ENCODE measurements at places on chromosomes 11 and 22.

DNA sequence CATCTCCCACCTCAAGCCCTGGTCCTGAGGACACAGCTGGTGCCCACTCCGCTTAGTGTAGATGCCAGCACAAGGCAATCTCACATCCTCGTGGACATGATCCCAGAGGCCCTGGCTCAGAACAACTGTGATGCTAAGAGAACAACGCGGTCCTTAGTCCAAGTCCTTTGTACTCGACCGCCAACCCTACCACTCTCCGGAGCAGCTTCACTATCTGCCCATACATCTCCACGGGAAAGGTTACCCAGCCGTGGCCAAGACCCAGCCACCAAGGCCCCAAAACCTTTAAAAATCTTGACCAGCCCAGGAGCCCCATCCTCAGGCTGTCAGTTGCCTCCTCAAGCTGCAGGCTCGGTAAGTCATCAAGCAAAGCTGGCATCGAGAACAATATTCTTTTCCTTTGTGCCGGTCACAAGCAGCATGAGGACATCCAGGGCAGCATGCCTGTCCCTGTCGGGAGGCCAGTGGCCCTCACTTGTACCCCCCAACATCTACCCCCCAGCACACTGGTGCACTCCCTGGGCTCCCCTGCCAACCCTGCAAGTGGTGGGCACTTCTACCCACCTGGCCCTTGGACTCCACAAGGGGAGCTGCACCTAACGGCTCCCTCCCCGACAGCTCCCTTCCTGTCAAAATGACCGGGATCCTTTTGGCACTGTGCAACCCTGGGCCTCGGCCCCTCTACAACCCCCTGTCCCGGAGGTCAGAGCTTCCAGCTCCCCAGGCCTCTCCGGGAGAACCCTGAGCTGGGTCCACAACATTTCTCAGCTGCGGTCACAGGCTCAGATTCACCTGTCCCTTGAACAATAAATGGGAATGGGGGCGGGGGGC, 2.5 kb downstream of the OSBPL5 start:
- DNase-seq = no peak

DNA sequence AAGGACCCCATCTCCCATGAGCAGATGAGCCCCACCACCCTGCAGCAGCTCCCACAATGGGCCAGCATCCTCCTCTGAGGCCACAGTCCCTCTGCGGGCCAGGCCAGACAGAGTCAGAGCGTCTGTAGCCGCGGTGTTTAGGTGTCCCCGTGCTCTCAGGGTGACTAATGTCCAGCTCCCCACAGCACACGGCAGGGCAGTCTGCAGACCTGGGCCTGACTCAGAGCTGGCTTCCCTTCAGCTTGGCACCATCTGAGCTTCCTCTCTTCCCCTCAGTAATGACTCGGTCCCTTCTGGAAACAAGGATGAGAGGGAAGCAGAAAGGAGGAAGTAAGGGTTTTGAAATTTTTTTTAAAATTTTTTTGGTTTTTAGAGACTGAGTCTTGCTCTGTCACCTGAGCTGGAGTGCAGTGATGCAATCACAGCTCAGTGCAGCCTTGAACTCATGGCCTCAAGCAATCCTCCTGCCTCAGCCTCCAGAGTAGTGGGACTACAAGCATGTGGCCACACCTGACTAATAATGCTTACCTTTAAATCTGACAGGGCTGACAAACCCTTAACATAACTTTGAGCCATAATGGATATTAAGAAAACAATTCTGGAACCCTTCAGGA, 28.5 kb downstream of the LRRC74B start:
- no peak for DNase-seq

DNA sequence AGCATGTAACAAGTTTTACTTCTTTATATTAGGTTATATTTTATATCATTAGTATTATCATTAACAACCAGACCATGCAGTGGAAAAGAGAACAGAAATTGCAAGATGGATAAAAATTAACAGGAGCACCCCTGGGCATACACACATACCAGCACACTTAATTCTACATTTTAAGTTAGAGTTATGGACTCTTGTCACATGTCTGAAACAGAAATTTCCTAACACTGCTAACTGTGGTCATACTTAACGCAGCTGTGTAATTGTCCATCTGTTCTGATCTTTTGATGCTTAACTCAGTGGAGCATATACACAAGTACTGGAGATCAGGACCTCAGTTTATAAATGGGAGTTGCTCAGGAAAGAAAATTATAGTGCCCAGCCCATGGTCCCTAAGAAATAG, 358 bp downstream of the OR52H1 start:
- DNase-seq = no peak

- no peak for DNase-seq
These were observed 6.6 kb upstream of the MRGPRG start for GRCh38 chr11:3225159-3225758.

DNA sequence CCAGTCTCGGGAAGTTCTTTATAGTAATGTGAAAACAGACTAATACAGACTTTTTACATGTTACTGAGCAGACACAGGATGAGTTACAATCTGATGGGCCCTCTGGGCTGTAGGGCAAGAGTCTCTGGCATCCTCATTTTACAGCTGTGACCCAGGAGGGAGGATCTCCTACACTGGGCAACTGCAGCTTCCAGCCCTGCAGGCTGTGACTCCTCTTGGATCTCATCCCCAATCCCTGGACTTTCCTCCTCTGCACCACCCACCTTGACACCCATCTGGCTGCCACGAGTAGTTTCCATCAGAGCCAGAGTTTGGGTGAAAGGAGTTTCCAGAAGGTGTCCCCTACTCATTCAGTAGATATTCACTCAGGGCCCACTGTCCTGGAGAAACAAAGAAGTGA, 48.9 kb upstream of the MYEOV start:
- no peak for DNase-seq

DNA sequence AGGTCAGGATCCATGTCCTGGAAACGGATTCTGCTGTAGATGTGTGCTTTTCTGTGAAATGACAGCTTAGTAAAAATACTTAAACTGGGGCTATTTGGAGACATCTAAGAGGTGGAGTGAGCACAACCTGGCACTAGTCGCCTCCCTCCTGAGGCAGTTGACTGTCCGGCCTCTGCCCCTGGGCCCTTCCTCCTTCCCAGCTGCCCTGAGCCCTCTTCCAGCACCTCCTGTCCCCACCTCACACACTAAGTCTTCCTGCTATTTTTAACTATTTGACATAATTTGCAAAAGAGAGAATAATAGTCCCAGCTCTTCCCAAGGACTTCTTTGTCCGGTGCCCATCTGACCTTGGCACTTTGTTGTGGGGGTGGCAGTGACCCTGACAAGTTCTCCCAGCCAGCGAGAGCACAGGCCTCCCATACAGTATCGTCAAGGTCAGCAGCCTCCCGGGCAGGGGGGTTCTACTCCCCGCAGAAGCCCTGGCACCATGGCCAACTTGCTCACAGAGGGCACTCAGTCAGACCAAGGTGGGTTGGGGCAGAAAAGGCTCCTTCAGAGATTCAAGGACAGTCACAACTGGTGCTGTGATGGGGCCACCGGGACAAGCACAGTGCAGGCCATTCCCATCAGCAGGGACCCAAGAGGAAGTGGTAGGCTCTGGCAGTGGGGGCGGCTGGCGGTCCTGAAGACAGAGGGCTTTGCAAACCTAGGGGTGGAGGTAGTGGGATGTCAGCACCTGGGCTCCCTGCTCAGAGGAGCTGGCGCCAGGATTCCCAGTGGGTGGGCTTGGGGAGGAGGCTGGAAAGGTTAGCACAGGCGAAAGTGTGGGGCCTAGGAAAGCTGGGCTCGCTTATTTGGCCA, 5.5 kb upstream of the NEAT1 start:
- DNase-seq = no peak

GRCh38 chr11:111148121-111148520, 97.4 kb upstream of the POU2AF2 start:
- no peak for DNase-seq

DNA sequence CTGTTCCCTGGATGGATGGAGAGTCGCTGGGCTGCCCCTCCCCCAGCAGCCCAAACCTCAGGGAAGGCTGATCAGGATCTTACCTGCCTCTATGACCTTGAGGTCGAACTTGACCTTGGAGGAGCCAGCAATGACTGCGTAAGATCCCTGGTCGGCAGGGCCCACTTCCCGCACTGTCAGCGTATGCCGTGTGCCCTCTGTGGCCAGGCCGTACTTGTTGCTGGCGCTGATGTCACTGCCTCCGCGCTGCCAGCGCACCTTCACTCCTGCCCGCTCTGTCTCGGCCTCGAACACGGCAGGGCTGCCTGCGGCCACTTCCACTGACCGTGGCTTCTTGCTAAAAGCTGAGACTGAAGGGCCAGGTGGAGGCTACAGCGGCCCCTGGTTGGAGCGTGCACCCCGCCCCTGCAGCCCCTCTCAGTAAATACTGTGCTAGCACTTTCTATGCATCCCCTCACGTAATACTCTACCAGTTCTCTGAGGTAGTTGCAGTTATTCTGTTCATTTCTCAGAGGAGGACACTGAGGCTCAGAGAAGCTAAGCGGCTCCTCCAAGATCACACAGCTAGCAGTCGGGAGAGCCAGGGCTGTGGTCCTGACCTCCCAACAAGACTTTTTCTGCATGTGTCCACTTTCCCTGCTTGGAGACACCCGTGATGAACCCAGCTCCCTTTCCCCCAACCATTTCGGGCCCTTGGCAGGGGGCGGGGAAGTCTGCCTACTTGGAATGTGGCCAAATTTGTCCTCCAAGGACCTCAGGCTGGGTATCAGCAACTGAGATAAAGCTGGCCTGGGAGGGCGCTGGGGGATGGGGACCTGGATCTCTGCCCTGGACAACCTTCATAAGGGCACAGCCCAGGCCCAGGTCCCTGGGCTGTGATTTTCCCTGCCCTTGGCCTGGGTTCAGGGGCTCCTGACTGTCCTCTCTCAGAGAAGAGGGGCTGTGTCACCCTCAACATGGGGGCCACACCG, 1.1 kb downstream of the MYBPC3 start:
- DNase-seq = no peak

DNA sequence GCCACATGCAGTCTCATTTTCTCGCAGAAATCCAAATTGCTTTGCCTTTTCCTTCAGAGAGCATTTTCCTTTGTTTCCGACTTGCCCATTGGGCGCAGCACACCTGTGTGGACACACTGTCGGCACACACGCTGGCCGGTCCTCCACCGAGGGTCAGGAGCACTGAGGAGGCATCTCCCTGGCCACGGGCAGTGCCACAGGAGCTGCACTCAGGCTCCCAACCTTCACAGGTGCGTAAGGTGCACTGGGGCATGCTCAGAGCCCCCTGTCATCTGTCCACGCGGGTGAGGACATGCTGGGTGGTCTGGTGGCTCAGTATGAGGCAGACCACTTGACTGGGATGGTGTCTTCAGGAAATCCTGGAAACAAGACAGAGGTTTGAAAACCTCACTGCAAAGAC, 779.1 kb downstream of the BRD1 start:
- DNase-seq = no peak

- no peak for DNase-seq
These were observed 70.4 kb downstream of the LDLRAD3 start for GRCh38 chr11:36013950-36014897.

- no peak for DNase-seq
These were observed 65.4 kb downstream of the GAB2 start for GRCh38 chr11:78351979-78352841.

DNA sequence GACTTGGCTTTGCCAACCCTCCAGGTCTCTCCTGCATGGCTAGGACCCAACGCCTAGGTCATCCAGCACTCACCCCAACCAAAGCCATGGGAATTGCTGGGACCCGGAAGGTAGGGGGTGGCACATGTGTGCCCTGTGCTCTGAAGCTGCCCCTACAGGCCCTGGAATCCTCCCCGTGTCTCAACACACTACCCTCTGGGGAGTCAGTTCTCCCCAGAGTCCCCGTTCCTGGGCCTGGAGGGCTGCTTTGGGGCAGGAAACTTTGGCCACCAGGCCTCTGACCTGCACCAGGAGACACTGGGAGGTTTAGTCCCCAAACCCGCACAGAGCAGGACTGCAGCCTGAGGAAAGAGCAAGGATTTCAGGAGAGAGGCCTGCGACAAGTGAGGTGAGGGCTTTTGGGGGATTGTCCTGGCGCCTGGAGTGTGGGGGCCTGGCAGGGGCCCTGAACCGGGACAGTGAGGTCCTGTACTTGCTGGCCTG, 495 bp upstream of the IFITM1 start:
- DNase-seq = no peak

DNA sequence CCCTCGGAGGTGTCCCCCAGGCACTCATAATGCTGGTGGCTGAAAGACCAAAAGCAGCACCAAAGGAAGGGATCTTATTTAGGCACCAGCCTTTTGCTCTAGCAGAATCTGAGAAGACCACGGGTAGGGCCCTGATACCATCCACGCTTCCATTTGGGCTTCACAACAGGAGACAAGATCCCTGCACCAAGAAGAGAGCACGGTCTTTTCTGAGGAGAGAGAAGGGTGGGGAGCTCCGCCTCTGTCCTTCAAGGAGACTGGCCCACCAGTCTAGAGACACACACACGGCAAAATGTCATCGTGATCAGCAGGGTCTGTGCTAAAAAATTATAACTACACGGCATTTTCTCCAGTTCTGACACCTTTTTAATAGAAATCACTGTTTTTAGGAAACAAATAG, 9.8 kb downstream of the LARGE2 start:
- DNase-seq = no peak

GRCh38 chr22:26768952-26769351, 111.6 kb downstream of the MIAT start:
- no peak for DNase-seq

DNA sequence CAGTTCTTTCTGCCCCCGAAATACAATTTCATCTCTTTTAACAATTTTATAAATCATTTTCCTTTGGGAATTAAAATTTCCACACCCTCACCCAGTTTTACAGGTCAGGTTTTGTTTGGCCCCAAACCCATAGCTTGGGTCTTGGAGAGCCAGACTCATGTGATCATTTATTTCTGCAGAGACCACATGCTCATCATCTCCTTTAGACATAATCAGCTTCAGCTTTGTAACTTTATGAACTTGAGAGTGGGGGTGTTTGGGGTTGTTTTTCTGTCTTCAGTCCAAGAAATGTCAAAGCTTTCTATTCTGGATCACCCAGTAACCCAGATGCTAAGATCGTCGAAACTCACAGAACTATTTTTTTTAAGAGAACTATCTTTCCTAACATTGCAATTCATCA, 70.9 kb downstream of the DBX1 start:
- DNase-seq = no peak

GRCh38 chr11:119713359-119714040, 15.5 kb downstream of the NECTIN1 start:
- no peak for DNase-seq

GRCh38 chr22:29569011-29569678, 11.8 kb downstream of the NIPSNAP1 start:
- no peak for DNase-seq

GRCh38 chr22:25853501-25854284, 111.7 kb downstream of the MYO18B start:
- no peak for DNase-seq

DNA sequence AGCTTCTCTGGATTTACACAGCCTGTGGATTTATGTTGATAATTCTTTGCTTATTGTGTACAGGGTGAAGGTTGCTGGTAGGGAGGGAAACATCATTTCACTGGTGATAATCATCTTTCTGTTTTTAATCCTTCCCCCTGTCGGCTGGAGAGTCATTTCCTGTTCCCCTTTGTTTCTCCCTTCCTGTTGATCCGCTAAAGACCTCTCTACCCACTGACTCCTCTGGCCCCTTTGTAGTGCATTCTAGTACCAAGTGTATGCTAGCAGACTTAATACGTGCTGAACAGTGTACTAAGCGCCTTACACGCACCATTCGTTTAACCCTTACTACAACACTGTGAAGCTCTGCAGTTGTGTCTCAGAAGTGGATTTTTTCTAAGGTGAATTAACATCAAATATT, 19.0 kb upstream of the OR9Q1 start:
- DNase-seq = no peak
